ENCODE measurements at places on chromosomes 16 and 17.

DNA sequence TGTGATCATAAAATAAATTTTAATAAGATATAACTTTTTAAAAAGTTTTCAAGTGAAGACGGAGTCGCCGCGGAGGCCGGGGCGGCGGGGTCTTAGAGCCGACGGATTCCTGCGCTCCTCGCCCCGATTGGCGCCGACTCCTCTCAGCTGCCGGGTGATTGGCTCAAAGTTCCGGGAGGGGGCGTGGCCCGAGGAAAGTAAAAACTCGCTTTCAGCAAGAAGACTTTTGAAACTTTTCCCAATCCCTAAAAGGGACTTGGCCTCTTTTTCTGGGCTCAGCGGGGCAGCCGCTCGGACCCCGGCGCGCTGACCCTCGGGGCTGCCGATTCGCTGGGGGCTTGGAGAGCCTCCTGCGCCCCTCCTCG, at the start of gene FOXC2:
FOXC2 (plus strand) TSS at position 229 of the 365 bp plus-strand sequence. CDS start 507 bp downstream, outside the sequence.
- DNase-seq = no peak

DNA sequence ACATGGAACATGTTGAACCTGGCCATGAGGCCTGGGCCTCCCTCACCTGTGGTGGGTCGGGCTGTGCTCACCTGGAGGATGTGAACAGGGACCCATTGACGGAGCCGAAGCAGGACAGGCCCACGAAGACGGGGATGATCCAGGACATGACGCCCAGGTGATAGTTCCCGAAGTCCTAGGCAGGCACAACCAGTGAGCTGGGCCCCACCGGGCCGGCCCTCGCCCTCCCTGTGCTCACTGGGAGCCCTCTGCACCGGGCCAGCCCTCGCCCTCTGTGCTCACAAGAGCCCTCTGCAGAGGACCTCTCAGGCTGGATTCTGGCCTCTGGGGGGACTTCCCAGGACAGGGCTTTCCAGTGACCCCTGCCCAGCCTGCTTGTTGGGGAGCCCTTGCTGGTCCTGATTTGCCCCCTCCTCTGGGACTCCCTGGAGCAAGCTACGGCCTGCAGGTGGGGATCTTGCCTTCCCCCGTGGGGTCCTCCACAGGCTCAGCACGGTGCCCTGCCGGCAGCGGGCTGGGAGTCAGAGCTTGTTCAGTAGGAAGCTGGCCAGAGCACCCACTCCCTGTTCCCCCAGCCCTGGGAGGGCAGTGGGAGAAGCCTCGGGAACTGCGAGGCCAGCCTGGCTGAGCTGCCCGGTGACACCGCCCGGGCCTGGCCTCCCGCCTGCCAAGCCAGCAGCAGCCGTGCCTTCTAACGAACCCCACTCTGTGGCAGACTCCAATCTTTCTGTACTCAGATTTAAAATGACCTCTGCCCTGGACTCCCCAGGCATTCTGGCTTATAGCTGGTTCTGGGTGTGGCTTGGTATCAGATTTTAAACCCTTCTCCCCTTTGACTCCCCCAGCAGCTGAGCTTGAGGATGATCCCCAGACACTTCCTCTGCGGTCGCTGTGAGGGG, 30.4 kb downstream of the SLC7A5 start:
- no peak for DNase-seq

DNA sequence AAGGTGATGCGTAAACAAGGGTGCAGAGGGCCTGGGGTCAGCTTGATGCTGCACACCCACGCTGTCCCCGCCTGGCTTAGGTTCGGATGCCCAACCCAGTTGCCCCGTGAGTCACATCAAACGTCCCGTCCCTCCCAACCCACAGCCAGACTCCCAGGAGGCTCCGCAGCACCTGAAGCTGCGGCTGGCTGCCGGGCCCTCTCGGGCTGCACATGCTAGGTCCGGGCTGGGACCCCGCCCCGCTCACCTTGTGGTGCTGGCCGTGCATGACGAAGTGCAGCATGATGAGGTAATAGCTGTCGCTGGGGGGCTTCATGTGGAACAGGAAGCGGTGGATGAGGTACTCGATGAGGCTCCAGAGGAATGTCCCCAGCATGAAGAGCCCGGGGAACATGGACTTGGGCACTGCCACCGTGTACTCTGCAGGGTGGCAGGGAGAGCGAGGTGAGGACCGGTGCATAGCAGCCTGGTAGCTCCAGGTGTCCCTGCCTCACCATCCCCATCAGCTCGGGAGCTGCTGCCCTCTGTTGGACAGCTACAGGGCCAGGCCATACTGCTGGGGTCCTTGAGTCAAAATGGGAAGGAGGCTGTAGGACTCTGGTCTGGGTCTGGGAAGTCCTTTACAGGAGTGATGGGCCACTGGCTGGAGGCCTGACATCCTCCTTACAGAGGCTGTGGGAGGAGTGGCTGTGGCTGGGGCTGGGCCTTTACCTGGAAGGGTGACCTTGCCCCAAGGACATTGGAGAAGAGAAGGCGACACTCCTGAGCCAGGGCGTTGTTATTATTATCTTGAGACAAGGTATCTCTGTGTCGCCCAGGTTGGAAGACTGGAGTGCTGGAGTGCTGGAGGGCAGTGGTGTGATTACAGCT, 18.3 kb upstream of the MLKL start:
- no peak for DNase-seq

- no peak for DNase-seq
These were observed 8.8 kb downstream of the SCIMP start for GRCh38 chr17:5225668-5226457.

DNA sequence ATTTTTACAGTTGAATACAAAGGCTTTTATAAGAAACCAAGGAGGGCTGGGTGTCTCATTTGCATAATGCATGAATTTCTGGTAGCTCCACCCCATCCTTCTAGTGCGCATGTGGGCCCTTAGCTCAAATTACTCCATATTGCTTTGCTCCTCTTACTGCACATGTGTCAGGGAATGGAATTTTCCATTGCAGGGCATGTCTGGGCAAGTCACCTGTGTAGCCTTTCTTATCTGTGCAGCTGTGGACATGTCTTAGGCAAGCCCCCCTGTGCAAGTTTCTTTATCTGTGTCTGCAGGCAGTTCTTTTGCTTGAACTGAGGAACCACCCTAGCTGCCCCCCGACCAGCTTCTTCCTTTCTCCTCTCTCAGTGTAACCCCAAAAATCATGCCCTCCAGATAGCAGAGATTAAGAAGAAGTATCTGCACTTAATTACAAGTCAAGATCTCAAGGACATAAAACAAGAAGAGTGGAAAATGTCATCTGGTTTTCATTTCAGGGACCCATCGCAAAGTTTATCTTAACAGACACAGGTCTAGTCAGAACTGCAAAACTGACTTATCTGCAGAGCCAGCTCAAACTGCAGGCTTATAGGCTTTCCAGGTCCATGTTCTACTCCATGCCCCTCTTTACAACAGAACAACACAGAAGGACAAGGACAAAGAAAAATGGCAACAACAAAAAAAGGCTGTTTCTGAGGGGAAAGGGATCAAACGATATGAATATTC, 137.9 kb upstream of the HS3ST4 start:
- no peak for DNase-seq

Data from activated T-helper 1 cell treated with anti-CD3 and anti-CD28 coated beads, Interleukin-12 subunit alpha, Interleukin-12 subunit beta, Interleukin-2, Interleukin-4 antibody, amounts not matched to agents 30 ng/mL and 10 ng/mL and 1 ng/mL, durations not matched to agents 14 hours and 24 hours and 36 hours (primary cell).